ENCODE measurements at places on chromosomes 1 and 21.

DNA sequence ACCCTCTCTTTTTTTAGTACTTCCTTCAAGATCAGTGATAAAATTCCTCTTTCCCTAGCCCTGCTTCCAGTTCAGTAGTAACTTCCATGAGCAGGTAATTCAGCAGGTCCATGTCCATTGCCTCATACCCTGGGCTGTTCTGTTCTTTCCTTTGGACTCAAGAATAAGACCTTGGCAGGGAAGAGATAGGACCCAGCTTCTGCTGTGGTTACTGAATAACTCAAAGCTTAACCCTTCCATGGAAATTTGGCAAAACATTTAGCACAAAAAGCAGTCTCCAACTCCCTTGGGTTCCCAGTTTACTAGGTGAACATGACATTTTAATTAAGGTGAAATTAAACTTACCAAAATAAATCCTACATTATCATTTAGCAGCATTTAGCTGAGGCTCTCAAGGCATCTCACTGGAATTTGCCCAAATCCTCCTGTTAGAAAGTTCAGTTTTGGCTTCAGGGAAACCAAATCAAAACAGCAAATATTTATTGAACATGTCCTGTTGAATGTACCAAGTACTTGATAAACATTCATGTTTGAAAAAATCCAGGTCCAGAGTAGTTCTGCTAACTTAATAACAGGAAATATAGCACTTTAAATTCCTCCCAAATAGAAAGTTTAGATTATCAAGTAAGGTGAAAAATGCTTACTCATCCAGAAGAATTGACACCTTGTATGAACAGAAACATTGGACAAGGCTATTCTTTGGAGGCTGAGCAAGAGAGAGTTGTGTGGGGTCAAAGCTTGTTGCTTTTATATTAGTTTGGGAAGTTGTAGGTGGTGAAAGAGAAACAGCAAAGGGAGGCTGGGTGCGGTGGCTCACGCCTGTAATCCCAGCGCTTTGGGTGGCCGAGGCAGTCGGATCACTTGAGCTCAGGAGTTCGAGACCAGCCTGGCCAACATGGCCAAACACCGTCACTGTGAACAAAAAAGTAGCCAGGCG, 8.4 kb upstream of the SERPINC1 start:
- no peak for DNase-seq

- DNase-seq = no peak
These were observed 16.3 kb downstream of the PIK3C2B start for GRCh38 chr1:204478172-204478899.

- no peak for DNase-seq
These were observed 9.6 kb upstream of the PRPF3 start for GRCh38 chr1:150311762-150312161.

DNA sequence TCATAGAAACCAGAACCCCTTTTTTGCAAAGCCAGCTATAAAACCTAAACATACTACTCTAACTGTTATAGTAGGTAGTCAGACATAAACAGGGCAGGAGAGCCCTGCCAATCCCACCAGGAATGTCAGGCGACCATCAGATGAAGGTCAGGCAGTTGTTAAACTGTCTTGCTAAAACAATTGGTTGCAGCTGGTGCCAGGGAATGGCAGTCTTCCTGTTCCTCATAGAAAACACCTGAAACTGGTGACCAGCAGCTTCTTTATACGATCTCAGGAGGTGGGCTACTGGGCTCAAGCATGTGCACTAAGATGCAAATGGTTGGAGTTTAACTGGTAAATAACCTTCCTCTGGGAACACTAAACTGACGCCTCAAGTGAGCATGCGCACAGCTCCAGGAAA, 224.1 kb downstream of the COL11A1 start:
- DNase-seq = no peak

- DNase-seq = no peak
These were observed 7.5 kb downstream of the SLC19A1 start for GRCh38 chr21:45534636-45535331.

Data from HEK293T (cell line).